CD4-positive, alpha-beta T cell treated with Interleukin-17A for 1 hour (primary cell): ENCODE measurements at places on chromosomes 7 and 10.

GRCh38 chr7:85474234-85474633, 287.4 kb upstream of the SEMA3D start:
- DNase-seq, result no peak

DNA sequence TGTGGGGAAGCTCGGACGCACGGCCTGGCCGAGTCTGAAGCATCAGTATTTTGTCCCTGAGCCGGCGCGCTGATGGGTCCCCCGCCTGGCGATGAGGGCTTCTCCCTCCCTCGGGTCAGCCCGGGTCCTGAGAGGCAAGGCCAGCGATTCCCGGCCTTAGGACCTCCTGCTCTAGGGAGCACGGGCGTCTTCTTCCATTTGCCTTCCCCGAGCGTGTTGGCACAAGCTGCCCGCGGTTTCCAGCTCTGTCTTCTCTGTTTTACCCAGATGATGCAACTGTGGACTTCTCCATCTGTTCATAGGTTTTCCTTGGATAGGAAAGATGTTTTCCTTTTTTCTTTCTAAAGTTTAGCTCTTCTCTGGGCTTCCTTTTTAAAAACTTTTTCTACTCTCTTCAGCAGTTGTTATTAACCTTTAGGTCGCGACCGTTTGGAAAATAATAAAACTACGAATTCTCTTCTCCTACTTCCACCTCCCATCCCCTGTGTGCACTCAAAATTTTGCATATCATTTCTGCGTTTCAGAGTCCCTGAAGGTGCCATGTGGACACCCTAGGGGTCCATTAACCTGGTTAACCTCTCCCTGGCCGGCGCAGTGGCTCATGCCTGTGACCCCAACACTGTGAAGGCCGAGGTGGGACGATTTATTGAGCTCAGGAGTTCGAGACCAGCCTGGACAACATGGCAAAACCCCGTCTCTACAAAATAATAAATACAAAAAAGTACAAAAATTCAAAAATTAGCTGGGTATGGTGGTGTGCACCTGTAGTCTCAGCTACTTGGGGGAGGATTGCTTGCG, 1.4 kb upstream of the SLC25A28 start:
- no peak for DNase-seq

- DNase-seq, result no peak
Observed at GRCh38 chr7:50121286-50121685, 28.2 kb upstream of the ZPBP start.

DNA sequence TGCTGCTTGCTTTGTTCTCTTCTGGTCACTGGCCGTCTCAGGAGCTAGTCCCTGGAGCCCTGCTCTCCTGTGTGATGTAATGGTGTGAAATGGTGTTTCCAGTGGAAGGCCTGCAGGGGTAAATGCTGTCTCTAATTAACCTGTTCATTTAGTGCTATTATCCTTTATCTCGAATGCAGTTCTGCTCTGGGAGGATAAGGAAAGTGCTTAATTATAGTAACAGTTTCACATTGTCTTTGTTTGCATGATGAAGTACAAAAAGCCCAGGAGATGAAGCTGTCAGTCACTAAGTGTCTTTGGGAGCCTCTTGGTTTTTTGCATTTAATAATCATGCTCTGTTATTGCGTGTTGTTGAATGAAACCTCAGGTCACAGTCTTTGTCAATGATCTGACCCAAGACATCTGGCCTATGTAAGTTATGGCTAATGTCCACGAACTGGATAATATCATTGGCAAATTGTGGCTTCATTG, 755.3 kb upstream of the GALNT17 start:
- no peak for DNase-seq

GRCh38 chr7:111887734-111888133, 318.5 kb downstream of the DOCK4 start:
- DNase-seq, result no peak

DNA sequence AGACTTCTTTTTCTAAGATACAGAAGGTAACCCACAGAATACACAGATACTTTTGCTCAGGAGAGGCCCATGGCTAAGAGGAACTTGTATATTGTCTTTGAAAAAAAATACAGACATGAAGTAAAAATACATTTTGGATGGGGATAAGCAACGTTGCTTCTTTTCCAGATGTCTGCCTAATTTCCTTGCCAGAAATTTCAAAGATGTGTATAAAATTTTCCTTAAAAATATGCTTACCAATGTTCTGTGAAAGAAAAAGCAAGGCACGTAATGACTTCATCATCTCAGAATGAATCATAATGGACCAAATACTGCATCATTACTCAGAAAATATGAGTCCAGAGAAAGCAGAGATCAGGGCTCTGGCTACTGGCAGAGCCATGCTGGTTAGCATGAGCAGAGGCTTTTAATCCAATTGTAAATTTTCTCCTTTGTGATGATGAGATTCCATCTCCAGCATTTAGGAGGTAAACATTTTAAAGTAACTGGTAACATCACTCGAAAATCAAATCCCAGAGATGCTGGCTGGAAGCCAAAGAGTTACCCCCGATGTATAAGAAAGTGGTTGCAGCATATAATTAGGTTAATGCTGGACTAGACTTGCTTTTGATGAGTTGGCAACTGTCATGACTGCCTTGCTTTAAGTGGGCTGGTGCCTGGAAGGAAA, 272.5 kb downstream of the SEMA3A start:
- DNase-seq, result no peak

- DNase-seq, result no peak
Observed at GRCh38 chr7:8564281-8564680, 130.9 kb downstream of the NXPH1 start.

- DNase-seq, result no peak
Observed at GRCh38 chr10:44811072-44811471, 100.1 kb upstream of the TMEM72 start.

GRCh38 chr7:95052566-95053094, 145.2 kb downstream of the PPP1R9A start:
- DNase-seq, result no peak

DNA sequence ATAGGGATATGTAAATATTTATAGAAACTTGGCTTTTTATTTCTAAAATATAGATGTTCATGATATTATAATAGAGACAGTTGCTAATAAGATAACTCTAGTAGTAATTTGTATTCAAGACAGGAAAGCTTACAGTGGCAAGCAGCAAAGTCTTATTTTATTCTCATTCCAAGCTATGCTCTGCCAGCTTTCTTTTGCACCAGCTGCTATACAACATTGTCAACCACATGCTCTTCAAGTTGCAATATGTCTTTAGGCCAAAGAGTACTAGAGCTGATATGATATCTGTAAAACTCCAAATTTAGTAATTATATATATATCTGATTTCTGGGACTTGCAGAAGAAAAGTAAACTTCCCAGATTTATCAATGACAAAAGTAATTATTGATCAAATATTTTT, 350.1 kb downstream of the HGF start:
- DNase-seq, result no peak

DNA sequence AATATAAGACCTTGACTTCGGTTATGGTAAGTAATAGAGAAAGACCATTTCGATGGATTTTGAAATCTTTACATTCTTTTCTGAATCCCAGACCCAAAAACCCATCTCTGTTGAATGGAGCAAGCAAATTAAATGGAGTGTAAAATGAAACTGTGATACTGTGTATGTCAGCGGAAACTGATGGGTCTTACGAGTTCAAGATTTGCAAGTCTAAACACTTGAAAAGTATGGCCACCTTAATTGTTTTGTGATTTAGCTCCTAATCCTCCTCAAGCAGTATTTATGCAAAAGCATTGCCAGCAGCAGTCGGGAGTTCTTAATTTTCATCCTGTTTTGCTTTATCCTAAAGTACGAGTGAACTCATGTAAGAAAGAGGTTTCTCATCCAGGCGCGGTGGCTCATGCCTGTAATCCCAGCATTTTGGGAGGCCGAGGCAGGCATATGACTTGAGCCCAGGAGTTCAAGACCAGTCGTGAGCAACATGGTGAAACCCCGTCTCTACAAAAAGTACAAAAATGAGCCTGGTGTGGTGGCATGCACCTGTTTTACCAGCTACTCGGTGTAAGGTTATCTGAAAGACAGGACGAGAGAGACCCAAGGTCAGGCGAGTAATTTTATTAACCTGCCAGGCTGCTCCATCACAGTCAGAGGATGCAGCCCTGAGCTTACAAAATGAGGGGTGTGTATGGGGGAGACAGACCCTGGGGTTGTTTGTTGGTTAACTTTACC, 5.8 kb upstream of the DHTKD1 start:
- no peak for DNase-seq

- DNase-seq, result no peak
Observed at GRCh38 chr7:76340617-76341131, 18.1 kb downstream of the YWHAG start.

DNA sequence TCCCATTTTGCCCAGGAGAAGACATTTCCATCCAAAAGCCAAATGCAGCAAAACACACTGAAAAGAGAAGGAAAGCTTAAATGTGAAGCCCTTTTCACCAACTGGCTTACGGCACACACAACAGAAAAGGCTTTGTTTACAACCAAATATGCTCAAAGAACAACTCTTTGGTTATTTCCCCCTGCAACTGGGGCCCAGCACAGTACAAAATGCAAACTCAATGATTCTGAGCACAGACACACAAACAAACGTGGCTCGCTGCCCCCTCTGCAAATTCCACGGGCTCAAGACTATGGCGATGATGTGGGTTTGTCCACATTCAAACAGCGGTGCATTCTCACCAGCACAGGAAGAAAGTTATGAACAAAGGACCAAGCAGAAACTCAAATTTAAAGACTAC, 5.3 kb downstream of the CPXM2 start:
- no peak for DNase-seq

- DNase-seq, result peak; percentile 24
Observed at GRCh38 chr7:140269004-140269638, 92.3 kb upstream of the KDM7A start.

- DNase-seq, result no peak
Observed at GRCh38 chr10:85318809-85319807, 990.7 kb downstream of the CCSER2 start.

DNA sequence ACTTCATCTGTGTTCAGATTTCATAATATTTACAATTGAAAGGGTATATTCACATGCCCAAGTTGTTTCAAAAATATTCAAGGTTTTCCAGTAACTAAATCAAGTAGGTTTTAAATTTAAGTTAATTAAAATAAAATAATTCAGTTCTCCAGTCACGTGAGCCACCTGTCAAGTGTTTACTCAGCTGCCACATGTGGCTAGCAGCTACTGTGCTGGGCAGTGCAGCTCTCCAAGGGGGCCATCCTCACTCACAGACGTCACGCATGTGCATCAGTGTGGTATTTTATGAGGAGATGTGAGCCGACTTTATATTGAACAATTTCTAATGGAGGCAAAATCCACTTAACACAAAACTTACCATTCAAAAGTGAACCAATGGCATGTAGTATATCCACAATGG, 69.7 kb upstream of the CAMK2B start:
- DNase-seq, result no peak

DNA sequence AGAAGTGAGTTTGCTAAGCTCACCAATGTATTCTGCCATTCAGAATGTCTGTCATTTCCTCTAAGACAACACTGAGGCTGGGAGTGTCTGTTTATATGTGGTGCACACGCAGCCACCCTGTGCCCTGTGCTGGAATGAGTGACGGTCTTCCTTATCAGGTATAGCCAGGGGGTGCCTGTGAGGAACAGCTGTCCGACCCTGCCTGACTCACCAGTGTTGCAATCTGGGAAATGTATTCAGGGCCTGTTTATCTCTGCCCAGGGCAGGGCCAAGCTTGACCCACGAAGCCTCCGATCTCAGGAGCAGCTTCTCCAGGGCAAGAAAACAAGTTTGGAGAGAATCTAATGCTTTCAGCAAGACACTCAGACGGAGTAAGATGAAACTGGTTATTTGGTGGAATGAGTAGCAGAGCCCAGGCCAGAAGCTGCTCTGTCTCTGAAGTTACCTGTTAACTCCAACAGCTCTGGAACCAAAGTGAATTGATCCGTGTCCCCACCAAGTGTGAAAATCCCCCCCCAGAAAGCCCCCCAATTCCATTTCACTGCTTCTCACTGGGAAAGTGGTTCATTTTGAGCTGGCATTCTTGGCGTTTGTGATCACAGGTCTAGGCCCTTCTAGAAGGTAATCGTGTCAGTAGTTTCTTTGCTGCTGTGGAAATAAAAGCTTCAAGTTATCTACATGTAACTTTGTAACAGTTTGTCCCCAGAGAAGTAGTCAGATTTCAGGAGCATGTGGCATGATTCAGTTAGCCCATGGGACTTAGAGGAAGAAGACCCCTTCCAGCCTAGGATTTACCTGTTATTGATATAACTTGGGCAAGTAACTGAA, 6.1 kb upstream of the UBE2H start:
- no peak for DNase-seq

DNA sequence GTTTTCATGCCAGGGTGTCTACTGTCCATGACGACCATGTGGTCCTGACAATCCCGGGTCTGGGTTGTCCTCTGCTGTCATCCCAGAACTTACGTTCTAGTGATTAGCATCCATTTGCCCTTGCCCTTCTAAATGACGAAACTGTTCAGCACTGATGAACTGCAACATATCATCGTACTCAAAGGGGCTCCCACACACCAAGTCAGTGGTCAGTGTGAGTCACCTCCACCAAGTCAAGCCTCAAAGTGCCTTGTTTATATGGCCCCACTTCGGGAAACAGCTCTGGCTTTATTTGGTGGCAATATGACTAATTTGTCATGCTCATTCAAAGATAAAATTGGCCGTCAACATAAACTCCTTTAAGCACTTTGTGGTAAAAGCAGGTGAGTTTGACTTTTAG, 110.7 kb downstream of the FRMD4A start:
- DNase-seq, result no peak

- no peak for DNase-seq
Observed at GRCh38 chr7:30911561-30911969, at the start of gene AQP1. AQP1 (plus strand) TSS chr7:30911853; CDS start chr7:30911910, 57 bp downstream.

- no peak for DNase-seq
Observed at GRCh38 chr7:137684776-137685175, 162.0 kb downstream of the DGKI start.

DNA sequence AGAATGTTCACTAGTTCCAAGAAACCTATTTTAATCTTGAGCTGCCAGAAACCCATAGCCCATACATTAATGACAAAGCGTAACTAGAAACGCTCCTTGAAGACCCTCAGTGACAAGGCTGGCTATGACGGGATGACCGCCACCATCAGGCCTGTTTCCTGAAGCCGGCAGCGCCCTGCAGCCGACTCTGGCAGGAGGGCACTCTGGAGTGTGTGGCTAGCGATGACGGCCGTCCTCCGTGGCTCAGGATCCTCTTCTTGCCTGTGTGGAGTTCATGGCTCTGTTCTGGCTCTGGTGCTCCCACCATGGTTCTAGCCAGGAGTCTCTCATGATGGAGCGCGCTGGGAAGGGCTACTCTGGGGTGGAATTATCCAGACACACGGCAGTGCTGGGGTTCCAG, 224.1 kb downstream of the ADARB2 start:
- no peak for DNase-seq

DNA sequence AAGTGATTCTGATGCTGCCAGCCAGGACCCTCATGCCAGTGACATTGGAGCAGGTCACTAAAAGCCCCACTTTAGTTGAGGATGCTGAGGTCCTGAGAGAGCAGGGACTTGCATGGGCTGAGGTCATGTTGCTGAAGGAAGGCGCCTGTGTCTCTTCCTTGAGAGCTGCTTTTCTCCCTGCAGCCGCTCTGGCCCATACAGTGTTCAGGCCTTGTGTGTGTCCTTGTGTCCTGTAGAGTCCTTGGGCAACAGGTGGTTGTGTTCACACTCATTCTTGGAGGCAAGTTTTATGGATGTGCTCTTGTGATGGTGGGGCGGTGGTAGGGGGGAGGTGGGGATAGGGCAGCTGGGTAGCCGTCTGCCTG, 33.3 kb downstream of the TSPAN14 start:
- no peak for DNase-seq
